ENCODE measurements at places on chromosomes 1 and 21.

DNA sequence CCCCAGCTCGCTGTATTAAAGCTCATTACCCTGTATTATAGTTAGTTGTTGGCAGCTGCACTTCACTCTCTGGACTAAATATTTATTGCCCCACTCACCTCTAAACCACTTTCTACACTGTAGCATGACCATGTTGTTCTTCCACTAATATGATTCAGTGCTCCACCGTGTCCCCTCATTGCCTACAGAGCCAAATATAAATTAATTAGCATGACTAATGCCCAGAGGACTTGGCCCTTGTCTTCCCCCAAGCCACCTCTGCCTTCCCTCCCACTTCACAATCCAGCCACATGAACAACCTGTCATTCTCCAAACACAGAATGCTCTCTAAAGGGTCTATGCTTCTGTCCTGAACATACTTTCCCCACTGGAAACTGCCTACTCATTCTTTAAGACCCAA is 276.5 kb downstream of the PLPP3 start:
- no peak for DNase-seq

- DNase-seq = no peak
These were observed 59.8 kb downstream of the LPAR3 start for GRCh38 chr1:84833194-84833593.

DNA sequence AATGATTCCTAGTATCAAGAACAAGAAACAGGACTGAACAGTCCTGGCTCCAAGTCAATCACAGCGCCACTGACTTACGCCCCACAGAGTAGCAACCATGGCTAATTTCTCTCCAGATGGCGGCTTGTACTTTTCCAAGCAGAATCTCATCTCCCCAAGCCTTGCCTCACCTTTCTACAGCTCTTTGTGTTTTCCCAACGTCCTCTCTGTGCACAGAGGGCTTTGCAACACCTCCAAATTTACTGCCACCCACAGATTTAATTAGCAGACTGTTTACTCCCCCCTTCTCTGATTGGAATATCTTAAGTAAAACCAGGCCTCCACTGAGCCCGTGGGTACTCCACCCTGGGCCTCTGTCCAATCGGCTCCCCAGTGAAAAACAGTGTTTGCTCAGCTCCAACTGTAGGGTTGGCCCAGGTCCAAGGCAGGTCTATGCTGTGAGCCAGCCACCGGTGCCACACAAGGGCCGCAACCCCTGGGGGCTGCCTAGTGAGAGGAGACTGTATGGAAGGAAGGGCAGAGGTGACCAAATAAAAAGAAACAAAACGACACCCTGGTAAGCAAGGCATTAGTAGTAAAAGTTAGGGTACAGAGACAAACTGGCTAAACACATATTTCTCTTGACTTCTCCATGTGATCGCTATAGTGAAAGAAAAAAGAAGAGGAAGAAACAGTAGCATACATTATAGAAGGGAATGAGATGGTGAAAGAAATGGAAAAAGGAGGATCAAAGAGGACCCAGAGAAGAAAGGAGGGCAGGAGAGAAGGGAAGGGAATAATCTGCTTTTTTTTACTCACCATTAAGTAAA is 128.4 kb upstream of the SOD1 start:
- no peak for DNase-seq

DNA sequence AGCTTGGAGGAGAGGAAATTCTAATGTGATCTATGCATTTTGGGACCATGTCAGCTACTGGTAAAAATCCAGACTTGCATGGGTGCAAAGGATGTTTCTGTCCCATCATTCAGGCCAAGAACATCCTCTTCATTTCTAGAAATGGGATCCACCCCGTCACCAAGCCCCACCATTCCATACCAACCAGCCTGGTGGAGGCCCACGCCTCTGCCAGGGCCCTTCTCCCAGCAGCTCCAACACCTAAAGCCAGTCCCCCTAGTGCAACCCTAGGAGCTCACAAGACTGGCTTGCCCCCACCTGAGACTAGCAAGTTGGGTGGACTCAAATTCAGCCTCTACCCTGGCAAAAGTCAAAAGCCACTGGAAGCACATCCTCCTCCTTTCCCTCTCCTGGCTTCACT is 1.9 kb downstream of the ARHGEF11 start:
- no peak for DNase-seq

- no peak for DNase-seq
These were observed 40.7 kb upstream of the USP24 start for GRCh38 chr1:55255901-55256300.

- no peak for DNase-seq
These were observed 33.5 kb upstream of the IL19 start for GRCh38 chr1:206736878-206737728.

DNA sequence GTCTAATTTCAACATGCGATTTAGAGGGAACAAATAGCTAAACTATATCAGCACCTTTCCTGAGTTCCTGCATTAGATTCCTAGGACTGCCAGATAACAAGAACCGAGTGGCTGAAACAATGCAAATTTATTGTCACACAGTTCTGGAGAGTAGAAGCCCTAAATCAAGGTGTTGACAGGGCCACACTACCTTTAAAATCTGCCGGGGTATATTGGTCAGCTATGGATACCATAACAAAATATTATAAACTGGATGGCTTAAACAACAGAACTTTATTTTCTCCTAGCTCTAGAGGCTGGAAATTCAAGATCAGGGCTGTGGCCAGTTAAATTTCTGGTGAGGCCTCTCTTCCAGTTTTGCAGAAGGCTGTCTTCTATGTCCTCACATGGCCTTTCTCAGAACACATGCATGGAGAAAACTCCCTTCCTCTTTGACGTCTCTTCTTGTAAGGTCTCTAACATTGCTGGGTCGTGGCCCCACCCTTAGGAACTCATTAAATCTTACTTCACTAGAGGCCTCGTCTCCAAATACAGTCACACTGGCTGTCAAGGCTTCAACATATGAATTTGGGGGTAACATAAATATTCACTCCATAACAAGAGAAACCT is 144.3 kb downstream of the FCRL5 start:
- DNase-seq = peak; percentile 31

DNA sequence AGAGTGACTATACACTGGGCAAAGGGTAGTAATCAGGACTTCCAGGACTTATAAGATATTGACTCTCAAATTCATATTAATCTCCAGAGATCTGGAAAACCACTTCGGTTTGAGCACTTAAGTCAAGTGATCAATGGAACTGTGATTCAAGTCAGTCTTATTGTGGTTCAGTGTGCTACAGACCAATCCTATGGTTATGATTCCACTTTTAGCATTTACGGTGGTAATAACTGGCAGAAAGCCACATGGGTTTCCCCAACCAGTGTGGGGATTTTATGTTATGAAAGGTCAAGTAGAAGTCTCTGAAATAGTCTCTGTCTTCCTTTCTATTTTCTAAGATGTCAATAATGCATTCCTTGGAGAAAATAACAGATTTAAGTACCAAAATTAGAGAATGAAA is 151.3 kb upstream of the NEGR1 start:
- no peak for DNase-seq

- no peak for DNase-seq
These were observed 52.4 kb upstream of the CDC42BPA start for GRCh38 chr1:227370533-227371254.

DNA sequence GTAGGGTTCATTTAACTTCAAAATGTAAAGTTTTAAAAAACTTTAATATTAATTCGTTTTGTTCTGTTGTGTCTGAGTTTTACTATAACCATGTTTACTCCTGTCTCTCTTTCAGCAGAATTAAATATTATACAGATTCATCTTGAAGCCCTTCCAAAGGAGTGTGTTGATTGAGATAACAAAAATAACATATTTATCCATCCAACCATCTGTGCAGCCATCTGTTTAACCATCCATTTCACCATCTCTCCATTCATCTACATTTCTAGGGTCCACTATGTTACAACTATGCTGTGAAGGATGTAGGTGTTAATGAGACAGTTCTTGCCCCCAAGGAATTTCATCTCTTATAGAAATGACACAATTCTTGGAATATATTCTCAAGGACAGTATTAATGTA is 36.0 kb upstream of the GNG12 start:
- DNase-seq = no peak

DNA sequence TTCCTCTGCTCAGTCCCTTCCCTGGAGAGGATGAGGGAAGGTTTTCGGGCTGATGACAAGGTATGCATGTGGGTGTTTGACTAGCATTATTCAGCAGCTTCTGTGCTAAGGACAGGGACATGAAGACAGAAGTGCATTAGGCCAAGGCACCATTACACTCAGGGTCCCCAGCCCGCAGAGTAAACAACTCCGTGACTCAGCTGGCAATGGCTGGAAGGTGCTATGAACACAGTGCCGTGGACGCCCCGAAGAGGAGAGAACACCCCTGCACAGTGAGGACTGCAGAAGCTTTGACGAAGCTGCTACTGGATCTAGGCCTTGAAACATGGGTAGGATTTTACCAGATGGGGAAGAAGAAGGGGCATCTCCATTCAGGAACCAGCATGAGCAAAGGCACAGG is 13.7 kb upstream of the EPS8L3 start:
- DNase-seq = no peak

DNA sequence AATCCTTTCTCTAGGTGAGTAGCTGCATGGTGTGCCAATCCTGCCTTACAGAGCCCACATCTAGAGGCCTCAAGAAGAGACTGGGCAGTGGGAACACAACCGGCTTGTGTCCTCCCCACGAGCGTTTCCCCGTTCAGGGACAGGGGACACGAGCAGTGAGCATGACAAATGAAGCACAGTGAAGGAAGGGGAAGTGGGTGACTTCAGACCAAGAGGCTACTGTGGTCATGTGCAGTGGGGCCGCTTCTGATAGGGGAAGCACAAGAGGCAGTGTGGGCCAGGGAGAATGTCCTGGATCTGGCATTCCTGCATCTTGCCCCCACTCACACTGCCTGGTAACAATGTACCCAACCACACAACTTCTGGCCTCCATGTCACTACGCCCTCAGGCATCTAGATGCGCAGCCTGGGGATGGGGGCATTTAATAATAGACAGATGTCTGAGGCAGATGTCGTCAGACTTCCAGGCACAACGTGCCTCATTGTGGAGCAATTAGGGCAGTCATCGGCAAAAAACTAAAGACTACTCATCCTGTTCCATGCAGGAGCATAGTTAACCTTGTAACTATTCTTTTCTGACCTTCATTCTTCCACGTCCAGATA is 155.6 kb upstream of the NBPF11 start:
- DNase-seq = peak; percentile 54

DNA sequence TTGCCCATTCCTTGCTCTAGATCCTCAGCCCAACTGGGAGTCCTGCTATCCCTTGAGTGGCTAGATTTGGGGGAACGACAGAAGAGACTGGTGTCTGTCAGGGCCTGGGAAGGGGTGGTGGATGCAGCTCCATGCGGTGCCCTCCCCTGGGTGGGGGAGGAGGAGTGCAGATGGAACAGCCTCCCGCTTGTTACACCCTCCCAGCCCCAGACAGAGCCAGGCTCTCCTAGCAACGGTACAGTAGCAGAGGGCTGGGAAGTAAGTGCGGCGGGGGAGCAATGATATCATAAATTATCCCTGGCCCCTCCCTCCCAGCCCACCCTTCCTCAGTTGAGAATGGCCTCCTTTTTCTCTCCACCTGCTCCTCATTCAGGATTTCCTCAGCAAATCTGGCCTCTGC is 37.2 kb downstream of the RHBG start:
- no peak for DNase-seq

- no peak for DNase-seq
These were observed 50.8 kb downstream of the RHBG start for GRCh38 chr1:156419854-156420204.

DNA sequence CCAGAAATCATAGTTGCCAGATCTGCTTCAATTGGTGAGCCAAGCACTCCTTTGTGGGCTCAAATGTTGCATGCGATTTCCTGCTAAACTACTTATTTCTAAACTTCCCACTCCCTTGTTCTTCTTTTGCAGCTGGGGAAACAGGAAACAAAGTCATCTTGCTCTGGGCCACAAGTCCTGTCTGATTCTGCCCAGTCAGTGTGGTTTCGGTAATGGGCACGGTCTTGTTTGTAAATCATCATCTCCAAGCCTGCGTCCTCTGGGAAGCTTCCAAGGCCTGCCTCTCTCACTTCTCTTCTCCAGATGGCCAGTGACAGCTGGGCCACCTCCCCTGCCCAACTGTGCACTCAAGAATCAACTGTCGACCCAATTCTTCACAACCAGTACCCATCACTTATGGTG is 4.4 kb downstream of the S100A8 start:
- DNase-seq = no peak

DNA sequence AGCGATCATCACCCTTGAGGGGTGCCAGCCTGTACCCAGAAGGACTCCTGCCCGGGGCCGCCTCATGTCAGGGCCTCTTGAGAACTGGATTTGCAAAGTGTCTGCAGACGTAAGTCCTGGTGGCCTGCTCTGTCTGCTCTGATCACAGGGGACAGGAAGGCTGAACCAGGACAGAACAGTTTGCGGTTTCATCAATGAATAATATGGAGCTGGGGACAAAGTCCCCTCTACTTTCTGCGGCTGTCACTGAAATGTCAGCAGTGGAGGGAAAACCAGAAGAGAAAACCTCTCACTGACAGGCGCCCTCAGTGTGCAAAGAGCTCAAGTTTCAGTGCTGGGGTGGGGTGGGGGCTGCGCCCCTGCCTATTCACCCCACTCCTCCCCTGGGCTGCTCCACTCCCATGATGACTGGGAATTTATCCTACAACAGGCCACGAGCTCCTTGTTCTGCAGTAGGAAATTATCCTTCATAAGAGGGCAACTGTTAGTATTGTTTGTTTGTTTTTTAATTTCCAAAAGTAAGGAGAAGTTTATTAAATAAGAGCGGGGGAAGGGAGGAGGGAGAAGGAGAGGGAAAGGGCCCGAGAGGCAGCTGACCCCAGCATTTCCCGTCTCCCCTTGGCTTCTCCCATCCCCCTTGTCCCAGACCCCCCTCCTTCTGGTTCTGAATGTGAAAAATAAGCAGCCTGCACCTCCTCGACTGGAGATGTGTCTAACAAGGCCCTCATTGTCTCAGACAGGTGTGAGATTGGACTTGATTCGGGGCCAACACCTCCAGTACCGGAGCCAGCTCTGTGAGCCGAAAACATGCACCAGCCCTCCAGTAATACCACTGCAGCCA is 149.2 kb downstream of the CLIC6 start:
- no peak for DNase-seq

DNA sequence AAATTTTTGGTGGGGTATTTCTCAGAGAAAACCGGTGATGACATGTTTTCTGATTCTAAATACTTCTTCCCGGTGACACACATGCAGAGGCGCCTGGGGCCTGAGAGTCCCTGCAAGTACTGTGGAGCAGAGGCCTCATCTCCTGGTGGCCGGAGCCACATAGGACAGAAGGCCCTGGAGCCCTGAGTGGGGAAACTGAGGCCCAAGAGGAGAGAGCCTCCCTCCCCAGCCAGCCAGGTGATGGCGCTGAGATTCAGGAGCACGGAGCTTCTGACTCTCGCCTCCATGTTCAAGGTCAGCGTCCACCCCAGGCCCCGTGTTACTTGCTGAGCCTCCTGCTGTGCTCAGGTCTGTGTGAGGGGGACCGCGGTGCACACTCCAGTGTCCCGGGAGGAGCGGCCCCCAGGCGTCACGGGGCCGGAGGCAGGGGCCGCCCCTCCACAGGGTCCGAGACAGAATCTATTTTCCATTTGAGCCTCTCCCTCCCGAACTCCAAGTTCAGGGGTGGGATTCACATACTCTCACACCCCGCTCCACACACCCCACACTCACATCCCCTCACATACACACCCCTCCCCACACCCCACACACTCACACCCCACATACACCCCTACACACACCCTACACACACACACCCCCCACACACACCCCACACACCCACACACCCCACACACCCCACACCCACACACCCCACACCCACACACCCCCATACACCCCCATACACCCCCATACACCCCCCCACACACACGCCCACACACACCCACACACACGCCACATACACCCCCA is 43.8 kb downstream of the SLX9 start:
- DNase-seq = no peak

All from OCI-M1 (cell line).